ENCODE measurements at places on chromosomes 3 and 15. TPM values are rescaled to one million over a fixed set of nuclear protein-coding genes. Genes with fewer than 3 reads are reported as not detected.
A peak's percentile ranks its signal among the peaks of the same experiment; 100 is the strongest.

GRCh38 chr3:134253475-134254226 is 3.0 kb upstream of the RYK start:
- no peak for DNase-seq

Gene HSPBAP1
- 15.1 TPM for total RNA-seq

- DNase-seq, result no peak
These were observed 39.8 kb downstream of the PCSK6 start for GRCh38 chr15:101449471-101450402.

GRCh38 chr15:101001796-101002195 is 82.6 kb downstream of the LRRK1 start:
- DNase-seq, result no peak

- no peak for DNase-seq
These were observed 145.2 kb upstream of the NUDT16 start for GRCh38 chr3:131236421-131236820.

Gene RGMA
- total RNA-seq, result 4.1 TPM

Gene PLXNB1
- 103 TPM for total RNA-seq

GRCh38 chr3:33787328-33788009 is 11.0 kb upstream of the PDCD6IP start:
- peak; percentile 68 for DNase-seq

DNA sequence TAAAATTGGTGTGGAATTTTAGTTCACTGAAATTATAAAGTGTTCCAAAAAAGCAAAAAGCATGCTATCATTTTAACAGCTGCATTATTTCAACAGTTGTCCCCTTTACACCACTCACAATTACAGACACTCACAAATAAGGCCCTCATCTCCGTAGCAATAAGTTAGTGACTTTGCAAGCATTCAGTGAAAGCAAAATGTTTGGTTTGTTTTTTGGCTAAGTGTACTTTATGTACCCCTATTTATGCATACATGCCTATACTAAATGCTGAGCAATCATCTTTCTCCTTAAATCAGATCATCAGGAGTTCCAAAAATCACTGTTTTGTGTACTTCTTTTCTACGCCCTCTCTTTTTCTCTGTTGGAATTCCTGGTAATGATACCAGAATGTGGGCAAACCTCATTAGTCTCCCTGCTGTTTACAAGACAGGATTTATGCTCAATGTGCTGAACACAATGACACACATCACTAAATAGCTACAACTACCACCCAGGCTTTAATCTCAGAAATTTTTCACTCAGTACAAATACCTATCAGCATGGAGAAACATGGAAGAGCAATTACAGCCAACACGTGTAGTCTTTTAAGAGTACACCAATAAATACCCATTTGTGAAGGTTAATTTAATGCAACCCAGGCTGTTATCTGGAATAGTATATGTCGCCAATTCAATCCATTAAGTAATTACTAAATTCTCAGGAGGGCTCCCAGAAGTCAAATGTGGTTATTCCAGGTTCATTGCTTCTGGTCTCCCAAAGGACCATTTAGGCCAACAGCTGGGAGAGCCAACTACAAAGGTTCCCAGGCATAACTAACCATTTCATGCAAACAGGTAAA is 12.0 kb downstream of the ALDH1A2 start:
- DNase-seq, result no peak

- DNase-seq, result no peak
These were observed 130.2 kb upstream of the COL8A1 start for GRCh38 chr3:99508191-99508590.

DNA sequence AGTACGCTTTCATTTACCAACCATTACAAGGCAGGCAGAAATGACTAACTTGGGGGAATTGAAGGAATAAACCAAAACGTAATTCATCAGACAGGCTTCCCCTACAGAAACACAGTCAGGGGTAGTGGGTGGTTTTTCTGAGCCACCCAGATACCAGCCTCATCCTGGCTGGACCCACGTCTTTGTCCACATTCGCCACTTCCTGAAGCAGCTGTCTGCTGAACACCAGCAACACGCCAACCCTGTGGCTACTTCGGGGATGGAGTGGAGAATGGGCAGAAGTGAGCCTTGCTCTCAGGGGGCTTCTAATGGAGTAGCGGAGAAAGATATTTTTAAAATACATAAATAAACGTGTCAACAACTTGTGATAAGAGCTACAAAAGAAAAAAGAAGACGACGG is 40.1 kb downstream of the SYNM start:
- DNase-seq, result no peak

GRCh38 chr3:155494332-155494731 is 200.8 kb upstream of the STRIT1 start:
- no peak for DNase-seq

DNA sequence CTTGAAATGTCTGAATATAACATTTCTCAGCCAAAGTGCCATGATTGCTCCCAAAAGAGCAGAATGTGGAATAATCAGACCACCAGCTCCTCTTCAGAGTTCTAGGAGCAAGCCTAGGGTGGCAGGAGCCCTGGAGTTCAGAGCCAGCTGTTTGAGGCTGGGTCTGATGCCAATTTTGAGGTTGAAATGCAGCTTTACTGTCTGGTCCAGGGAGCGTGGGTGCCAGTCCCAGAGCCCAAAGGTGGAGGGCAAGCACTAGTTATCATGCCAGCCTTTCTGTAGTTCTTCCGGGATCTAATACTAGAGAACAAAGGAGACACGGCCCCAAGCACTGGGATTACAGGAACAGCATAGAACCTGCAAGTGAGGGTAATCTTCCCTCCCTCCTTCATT is 69.3 kb downstream of the TNFAIP8L3 start:
- no peak for DNase-seq

DNA sequence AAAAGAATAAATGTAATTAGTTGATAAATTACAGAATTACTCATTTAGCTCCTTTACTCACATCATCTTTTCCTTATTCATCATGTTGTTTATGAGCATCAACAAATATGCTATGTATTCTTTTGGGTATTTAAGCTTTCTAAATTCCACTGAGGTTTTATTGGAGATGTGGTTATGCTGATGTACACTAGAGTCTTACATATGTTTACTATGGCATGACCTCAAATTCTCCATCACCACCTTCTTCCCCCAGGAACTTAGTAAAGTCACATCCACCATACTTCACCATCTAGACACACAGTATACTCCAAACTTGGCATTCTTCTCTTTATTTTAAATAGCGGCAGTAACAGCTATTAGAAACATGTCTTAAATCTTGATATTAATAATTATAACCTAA is 74.1 kb upstream of the MELTF start:
- no peak for DNase-seq

DNA sequence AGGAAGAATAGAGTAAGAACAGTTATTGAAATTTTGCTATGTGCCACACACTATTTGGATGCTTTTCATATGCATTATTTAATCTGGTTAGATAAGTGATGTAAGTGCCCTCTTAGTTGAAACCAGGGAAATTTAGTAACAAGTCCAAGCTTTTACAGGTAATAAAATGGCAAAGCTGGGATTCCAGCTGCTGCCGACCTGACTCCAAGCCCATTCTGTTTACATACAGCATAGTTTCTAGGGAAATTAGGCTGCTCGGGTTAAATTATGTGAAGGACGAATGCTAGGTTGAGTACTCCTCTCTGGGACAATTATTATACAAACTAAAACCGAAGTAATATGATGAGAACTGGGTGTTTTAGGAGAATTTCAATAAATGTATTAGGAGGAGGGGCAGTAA is 38.7 kb upstream of the FAH start:
- no peak for DNase-seq

Gene CFAP20DC
- total RNA-seq, result not detected
